ENCODE measurements at places on chromosomes 1 and 21.

DNA sequence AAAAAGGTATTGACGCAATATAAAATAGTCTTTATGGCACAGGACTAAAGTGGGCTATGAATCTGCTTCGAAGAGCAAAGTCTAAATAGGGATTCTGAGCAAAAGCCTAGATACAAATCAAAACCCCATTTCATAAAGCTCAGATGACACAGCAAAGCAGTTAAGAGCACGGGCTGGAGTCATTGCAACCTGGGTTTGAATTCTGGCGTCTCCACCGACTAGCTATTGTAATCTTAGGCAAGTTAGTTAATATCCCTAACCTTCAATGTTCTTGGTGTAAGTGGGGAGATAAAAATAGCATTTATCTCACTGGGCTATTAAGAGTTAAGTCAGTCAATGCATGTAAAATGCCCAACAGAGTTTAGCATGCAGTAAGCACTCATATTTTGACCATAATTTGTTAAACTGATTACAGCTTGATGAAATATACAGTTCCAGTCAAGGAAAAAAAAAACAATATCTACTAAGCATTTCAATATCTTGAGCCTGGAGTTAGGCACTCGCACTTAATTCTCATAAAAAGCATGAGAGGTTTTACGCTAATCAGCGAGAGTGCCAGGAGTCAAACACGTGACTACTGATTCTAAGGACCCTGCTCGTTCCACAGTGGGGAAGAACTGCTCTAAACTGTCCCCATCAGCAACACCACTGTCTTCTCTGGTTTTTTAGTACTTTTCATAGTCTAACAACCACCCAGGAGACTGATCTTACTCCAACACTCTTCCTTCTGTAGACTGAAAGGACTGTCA is 75.5 kb downstream of the JAK1 start:
- no peak for DNase-seq

GRCh38 chr1:188906921-188907641 is 1570.6 kb downstream of the BRINP3 start:
- no peak for DNase-seq

DNA sequence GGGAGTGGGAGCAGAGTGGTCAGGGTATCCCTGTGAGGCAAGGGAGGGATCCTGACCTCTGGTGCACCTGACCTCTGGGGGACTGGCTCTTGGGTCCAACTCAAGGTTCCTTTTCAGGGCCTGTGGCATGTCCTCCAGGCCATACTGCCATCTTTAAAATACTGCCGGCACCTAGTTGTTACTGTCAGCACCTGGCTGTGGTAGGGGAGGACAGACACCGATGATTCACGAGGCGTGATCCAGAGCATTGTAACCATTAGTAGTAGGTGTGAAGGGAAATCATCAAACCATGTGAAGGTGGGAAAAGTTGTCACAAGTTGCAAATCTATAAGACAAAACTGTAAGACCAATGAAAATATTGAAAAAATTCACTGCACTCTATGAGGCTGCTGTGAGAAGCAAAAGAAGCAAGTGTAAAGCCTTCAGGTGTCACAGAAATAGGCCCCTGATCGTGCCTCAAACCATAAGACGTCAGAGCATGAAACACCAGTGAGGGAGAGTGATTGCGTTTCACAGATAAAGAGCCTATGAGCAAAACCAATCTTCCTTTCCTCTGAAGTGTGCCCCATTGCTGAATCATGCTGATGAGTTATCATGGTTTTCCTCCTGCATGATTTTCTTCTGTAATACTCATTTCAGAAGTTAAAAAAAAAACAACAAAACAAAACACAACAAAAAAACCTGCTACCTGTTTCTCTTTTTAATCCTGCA is 55.3 kb downstream of the CDC7 start:
- no peak for DNase-seq

- no peak for DNase-seq
Observed at GRCh38 chr21:29534448-29534847, 235.7 kb downstream of the BACH1 start.

GRCh38 chr1:191869790-191870312 is 288.4 kb upstream of the RGS18 start:
- no peak for DNase-seq

DNA sequence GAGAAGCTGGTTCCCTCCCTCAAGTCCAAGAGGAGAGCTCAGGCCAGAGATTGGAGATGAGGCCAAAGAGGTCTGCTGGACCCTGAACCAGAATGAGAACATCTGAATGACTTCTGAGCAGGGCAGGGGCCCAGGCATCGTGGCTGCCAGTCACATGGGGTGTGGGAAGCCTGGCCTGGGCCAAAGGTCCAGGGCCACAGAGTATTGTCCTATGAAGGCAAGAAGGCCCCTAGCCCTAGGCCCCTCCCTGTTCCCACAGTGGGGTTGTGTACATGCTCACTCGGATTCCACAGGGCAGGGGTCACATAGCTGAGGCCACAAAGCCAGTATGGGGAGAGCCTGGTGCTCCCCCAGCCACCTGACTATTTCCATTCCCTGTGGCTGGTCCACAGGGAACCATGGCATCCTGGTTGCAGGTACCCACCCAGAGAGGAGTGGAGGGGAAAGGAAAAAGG is 18.5 kb upstream of the SLC1A7 start:
- no peak for DNase-seq

DNA sequence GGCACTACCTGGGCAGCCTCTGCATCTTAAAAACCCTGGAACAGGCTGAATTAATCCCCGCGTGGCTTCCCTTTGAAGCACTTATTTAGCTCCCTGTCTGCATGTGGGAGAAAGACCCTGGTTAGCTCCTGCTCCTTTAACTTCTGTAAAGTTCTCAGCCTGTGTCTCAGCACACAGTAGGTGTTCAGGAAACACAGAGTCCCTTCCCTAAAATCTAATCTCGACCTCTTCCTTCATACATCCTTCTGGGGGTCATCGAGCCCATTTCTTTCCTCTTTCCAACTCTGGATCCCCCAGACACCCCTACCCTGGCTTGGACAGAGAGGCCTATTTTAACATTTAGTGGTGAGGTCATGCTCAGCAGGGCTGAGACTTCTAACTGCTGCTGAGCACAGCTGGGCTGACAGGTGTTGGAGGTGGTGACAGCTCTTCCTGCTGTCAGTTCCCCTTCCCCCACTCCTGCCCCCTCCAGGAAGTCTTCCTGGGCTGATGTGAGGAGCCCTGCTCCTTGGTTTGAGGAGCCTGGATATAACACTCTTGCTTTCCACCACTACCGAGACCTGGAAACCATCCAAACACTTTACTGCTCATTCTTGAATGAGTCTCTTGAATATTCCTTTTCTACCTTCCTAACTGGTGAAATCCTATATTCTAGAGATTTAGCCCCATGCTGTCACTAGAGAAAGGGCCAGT is 5.3 kb downstream of the E2F2 start:
- no peak for DNase-seq

DNA sequence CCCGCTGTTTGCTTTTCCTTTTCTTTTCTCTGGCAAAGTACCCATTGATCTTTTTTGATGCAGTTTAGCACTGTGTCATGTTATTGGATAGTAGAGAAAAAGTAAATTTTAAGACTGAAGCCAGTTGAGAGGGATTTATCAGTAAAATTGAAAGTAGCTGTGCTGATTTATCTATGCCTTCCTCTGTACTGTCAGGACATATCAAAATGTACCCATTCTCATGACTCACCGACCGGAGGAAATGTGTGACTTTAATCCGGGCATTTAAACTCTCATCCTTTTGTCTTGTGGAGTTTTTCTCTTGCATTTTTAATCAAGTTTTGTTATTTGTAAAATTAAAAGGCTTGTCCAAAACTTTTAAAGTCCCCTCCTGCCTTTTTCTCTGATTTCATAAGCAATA is 276.6 kb upstream of the FMN2 start:
- no peak for DNase-seq

DNA sequence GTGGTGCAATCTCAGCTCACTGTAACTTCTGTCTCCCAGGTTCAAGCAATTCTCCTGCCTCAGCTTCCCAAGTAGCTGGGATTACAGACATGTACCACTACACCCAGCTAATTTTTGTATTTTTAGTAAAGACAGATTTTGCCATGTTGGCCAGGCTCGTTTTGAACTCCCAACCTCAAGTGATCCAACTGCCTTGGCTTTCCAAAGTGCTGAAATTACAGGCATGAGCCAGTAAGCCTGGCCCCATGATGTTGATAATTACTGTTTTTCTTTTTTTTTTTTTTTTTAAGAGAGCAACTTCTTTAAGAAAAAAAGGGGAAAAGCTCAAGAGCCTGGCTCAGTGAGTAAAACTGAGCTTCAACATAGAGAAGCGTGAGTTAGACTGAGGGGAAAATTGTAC is 9.6 kb upstream of the SOAT1 start:
- no peak for DNase-seq

DNA sequence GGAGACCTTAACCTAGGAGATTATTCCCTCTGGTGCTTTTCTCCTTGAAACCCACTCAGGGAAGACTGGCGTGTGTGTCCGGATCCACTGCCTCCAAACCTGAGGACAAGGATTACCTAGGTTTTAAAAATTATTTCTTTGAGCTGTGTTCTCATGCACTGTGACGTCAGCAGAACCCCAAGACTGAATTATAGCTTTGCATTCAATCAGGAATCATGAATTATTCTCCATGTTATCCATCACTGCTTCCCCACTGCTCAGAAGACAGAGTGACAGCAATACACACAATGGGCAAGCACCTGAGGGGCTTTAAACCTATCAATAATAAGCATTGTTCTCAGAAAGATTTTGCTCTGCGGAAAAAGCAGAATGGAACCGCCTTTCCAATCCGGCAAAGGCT is 253.2 kb upstream of the FOXD3 start:
- DNase-seq, result no peak

DNA sequence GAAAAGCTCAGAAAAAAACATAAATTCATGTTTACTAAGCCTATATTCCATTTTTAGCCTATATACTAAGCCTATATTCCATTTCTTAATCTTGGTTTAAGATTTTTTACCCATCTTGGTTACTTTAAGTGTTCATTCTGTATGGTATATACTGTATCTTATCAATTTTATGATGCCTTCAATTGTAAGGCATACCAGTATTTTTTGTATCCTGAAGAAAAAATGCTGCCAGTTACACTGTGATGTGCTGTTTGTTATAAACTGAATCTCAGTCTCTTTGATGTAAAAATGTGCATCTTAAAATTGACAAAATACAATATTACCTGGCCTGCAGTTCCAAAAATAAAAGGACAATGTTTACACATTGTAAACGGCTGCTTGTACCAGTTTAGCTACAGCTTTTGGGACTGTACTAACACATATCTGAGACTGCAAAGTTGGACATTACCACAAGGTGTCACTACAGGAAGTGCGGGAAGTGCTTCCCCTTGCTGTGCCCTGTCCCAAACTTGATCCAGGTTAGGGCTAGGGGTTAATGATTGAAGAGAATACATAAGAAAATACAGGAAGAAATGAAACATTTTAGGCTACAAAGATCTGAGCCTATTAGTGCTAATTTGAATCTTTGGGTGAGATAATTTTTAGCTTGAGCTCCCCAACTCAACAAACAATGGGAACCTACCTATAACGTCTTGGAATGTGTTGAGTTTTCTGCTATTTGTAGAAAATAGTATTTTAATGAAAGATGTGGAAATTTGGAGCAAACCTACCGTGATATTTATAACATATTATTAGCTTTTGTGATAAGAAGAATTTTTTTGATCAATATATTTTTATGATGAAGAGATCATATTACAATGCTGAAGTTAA is 108.9 kb downstream of the LBR start:
- DNase-seq, result peak; percentile 54

DNA sequence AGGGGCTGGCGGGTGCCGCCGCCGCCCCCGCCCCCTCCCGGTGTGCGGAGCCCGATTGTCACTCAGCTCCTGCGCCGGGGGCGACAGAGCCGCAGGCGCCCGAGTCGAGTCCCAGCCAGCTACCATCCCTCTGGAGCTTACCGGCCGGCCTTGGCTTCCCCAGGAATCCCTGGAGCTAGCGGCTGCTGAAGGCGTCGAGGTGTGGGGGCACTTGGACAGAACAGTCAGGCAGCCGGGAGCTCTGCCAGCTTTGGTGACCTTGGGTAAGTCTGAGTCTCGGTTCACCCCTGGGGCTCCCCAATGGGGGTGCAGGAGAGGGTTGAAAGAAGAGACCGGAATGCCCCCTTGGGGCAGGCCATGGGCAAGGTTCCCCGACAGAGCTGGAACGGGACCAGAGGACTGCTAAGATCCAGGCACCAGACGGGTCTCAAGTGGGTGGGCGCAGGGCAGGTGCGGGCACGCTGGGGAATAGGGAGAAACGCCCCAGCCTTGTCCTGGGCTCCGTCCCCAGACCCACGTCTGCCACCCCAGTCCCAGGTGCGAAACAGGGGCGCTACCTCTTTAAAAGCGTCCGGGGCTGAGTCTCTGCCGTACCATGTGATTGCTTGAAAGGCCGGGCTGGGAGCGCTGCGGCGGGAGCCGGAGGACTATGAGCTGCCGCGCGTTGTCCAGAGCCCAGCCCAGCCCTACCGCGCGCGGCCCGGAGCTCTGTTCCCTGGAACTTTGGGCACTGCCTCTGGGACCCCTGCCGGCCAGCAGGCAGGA is at the start of gene ADORA1:
Gene ADORA1 (plus strand): TSS at position 61 of the 765 bp plus-strand sequence. CDS start 1,116 bp downstream, outside the sequence.
- DNase-seq, result no peak

DNA sequence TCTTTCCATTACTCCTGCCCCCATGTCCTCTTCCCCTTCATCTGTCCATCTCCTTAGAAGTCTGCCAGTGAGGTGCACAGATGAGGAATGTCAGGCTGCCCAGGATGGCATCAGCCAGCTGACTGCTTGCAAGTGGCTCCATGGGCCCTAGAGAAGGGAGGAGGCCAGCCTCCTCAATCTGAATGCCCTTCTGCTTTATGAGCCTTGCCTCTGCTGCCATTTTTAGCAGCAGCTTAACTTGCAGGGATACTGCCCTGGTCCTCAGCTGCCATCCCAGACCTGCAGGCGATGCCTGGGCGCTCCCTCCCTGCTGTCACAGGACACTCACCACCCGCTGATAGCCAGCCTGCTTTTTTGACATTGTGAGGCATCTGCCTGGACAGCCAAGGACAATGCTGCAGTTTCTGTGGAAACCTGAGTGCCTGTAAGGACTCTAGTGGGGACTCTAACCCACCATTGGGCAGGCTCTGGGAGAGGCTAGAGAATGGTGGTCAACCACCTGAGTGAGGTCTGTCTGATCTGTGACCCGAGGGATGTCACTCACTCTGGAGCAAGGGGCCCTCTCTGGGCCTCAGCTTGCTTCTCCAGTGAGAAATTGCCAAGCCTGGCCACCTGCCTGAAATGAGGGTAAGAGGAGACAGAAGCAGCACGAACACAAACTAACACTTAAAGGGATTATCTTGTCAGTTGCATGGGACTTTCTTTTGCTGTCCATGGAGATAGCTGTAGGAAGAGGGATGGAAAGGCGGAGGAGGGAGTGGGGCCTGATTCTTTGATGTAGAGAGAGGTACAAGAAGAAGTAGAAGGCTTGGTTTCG is 185.0 kb downstream of the MIS18A start:
- no peak for DNase-seq

- DNase-seq, result peak; percentile 49
Observed at GRCh38 chr1:3907031-3907534, 7.0 kb upstream of the C1orf174 start.
